ENCODE measurements at places on chromosomes 7 and 10.

- no peak for DNase-seq
These were observed 42.1 kb upstream of the MKLN1 start for GRCh38 chr7:131285556-131285955.

DNA sequence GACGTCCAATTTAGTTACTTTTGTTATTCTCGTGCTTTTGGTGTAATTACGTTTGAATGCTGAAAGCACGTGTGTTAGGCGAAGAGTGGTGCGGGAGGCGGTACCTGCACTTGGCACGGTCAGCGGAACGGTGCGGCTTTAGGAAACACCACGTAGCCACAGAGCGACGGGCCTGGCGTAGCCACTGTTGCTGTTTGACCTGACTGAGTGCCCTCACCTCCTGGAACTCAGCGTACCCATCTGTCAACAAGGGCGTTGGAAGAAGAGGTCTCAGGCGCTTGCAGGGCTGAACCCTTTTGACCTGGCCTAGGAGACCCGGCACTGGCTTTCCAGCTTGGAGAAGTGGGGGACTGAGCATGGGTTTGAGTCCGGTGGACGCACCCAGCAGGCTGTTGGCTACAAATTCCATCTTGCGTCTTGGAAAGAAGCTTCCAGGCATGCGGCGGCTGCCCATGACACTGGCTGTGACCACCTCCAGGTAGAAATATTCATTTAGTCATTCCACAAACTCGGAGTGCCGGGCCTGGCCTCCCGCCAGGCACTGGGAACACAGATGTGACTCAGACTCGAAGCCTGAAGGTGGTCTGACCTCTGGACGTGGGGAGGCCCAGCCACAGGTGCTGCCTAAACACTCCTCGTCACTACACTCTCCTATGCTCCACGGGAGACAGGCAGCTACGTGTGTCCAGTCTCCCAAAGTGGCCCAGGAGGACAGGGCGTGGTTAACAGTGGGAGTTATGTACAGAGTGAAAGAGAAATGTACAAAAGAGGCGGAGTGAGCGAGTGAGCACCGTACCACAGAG is 22.2 kb downstream of the FAM20C start:
- DNase-seq = peak; percentile 75

DNA sequence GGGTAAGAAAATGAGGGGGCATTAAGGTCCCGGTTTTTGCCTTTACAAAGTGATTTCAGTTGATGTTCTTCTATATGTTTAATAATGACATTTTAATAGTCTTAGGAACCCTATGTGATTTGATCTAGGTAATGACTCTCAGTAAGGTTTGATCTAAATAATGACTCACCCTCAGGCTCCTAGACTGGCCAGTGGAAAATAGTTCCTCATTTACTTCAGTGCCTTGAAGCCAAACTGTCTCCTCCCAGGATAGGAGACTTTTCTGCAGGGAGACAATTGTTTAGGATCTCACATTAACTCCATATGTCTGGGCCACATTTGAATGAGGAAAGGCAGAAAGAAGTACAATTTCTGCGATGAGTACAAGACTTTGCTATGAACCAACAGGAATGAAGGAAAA is 1331.9 kb downstream of the XPNPEP1 start:
- no peak for DNase-seq

DNA sequence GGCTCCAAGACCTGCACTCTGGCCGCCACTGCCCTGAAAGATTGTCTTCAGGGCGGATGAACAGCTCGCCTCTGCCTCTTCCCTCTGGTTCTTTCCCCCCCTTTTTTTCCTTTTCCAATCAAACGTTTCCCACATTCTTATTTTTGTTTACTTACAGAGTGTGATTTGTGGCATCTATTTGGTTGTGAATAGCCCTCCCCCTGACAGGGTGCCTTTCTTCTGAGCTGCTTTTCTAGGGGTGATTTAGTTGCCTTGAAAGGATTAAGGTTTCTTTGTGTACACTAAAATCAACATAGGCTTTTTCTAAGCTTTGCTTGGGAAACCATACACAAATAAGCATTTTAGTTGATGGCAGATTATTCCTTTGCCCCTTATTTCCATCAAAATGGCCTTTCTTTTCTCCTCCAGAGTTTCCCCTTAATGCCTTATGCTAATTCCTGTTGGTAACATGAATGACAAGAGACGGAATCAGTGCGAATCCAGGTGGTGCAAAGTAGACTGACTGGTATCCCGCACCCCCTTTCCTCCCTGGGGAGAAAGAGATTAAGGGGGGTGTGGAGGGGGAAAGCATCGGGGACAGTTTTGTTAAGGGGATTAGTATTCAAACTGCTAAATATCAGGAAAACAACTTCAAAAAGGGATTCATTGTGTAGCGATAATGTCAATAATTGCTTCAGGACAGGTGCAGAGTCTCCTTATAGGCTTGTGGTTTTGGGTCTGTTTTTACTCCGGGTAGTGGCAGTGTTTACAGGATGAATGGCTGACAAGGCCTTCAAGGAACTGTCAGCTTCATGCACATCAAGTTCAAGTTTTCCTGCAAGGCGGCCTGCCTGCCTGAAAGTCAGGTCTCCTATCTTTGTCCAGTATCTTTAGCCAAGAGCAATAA is 431.6 kb upstream of the GALNT17 start:
- DNase-seq = no peak

DNA sequence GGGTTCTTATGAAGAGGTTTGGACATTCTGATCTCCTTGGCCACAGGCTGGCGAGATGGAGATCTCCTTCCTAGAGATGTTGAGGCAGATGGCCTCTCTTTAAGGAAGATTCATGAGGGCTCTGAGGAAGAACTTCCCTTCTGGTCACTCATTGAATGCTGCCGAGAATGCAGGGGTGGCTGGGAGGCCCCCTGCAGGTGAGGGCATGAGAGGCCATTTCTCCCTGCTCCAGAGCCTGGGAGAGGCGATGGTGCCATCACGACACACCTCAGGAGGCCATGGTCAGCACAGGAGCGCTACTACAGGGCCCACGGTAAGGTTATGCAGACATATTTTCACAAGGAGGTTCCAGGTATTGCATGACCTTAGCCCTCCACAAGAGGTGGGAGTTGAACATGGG is 40.2 kb downstream of the CXCL12 start:
- DNase-seq = no peak

DNA sequence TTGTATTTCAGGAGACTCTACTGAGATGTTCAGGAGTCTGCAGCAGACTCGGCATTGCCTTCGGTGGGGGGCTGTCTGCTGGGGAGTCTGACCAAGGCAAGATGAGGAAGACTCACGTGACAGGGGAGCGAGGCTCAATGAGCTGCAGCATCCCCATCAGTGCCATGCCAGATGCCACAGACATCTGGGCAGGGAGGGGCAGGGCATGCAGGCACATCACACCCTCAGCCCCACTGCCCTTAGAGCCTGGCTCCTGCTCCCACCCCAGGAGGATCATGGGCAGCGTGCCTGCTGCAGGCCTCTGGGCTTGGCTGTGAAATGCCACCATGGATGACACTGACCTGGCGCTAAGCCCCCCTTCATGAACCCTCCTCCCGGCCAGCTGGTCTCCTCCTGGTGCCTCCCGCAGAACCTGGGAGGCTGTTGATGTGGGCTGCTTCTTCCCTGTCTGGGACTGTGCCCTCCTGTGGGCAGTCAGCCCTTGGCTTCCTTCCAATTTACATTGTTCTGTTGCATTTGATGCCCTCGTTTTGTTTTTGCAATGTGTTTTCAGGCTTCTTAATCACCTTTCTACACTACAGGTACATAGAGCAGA is 235.0 kb downstream of the PAXIP1 start:
- no peak for DNase-seq

GRCh38 chr7:103573479-103574058 is 127.6 kb upstream of the SLC26A5 start:
- no peak for DNase-seq

GRCh38 chr7:100673942-100674410 is 436 bp downstream of the GNB2 start:
- DNase-seq = no peak

DNA sequence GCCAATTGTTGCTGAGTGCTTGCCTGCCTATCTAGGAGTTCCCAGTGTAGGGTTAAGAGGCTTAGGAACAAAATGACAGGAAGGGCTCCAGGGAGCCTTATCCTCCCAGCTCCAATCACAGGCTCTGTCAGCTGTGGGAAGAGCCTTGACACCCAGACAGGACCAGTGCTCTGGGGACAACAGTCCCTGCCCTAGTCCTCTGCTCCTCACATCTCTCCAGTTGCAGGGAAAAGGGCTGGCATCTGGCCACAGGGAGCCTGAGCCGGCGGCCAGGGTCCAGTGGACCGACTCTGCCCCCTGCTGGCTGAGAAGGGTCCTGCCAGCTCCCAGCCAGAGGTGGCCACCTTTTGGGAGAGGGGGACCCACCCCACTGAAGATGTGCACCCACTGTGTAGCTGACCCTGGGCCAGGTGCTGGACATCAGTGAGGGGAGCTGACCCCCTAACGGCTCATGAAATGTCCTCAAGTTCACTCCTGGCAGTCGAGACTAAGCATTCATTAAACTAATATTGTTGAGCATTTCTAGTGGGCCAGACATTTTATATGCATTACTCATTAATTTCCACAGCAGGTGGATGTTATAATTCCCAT is 17.6 kb downstream of the DNAJB12 start:
- peak; percentile 68 for DNase-seq

DNA sequence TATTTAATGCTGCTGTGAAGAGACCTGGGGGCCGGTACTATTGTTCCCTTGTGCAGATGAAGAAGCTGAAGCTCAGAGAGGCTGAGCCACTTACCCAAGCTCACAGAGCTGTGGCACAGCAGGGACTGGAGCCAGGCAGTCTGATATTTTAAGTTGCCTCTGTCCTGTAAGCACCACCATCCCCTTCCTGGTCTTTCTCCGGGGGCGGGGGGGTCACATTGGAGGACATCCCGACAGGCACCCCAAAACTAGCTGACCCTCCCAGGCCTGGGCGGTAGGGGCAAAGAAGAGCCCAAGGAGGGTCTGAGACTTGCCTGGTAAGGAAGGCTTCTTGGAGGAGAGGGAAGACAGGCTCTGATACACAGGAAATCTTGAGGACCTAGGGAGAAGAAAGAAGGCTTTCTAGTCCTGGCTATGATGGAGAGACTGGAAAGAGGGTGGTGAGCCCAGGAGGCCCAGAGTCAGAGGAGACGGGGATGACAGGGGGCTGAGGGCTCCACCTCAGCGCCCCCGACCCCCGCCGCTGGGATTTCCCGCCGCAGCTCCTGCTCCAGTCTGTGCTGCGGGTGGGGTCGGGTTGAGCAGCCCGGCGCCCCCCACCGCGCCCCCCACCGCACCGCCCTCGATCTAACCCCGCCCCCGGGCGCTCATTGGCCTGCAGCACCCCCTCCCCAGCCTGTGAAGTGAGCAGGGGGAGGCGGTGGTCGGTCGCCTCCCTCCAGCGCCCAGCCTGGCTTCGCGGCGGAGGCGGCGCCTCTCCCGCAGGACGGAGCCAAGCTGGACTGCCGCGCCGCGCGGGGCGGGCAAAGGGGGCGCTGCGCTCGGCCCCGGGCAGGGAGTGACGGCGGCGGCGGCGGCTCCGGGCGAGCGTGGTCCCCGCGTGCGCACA is at the start of gene ADCYAP1R1:
ADCYAP1R1 (plus strand) TSS at position 711 of the 889 bp plus-strand sequence. CDS start 10,957 bp downstream, outside the sequence.
- DNase-seq = no peak

DNA sequence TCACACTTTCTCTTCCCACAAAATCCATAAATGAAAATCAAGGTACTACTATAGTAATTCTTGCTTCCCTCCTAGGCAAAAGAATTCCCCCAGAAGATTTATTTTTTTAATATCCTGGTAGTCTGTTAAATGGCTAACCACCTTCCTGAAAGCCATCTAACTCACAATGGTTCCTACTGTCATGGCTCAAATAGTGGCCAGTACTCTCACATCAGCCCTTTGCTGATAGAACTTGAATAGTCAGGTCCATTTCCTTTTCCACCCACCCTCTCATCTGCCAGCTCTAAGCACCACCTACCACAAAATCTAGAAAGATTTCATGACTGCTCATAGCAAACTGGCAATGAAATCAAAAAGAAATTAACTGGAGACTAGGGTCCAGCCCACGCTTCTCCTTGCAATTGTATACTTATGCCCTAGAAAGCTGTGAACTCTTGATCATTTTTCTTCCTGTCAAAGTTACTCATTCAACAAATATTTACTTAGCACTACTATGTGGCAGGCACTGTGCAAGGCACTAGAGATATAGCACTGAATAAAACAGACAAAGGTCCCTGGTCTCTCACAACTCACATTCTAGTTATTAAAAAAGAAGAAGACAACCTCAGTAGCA is 60.4 kb downstream of the ARMH3 start:
- DNase-seq = no peak

DNA sequence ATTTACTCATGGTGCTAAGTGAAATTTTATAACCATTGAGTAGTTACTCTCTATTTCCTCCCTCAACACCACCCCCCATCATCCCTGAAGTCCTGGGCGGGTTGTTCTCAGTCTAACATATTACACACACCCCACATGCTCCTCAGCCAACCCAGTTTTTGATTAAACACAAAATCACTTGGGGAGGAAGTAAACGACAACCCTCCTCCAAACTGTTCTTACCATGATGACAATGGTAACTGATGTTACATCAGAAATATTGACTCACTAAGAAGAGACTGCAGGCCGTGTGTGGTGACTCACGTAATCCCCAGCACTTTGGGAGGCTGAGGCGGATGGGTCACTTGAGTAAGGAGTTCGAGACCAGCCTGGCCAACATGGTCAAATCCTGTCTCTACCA is 44.2 kb downstream of the RAB11FIP2 start:
- peak; percentile 74 for DNase-seq
